ENCODE measurements at places on chromosomes 2 and 18.

GRCh38 chr2:138112536-138112935 lies 148.3 kb downstream of the HNMT start:
- DNase-seq: no peak

- DNase-seq: no peak
These were observed 638.2 kb upstream of the LRRTM1 start for GRCh38 chr2:80942766-80943165.

GRCh38 chr2:204335451-204336058 lies 209.7 kb upstream of the PARD3B start:
- no peak for DNase-seq

DNA sequence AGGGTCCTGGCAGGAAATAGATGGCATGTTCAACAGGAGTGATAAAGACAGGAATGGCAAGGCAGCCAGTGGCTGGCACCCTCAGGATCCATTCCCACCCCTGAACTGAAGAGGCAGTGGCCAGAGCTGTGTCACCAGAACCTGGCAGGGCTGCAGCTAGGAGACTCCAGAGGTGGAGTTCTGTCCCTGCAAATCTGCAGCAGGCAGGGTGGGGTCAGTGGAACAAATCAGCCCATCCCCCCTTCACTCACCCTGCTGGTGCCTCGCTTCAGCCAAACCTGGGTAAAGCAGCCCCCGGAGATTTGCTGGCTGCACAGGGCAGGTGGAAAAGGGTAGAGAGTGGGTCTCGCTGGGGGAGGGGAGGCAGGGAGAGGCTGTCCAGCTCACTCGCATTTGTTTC lies 12.7 kb downstream of the INPP5D start:
- no peak for DNase-seq

GRCh38 chr2:235850771-235851551 lies 317.2 kb downstream of the GBX2 start:
- no peak for DNase-seq

- no peak for DNase-seq
These were observed 247.0 kb downstream of the AGAP1 start for GRCh38 chr2:235740821-235741220.

DNA sequence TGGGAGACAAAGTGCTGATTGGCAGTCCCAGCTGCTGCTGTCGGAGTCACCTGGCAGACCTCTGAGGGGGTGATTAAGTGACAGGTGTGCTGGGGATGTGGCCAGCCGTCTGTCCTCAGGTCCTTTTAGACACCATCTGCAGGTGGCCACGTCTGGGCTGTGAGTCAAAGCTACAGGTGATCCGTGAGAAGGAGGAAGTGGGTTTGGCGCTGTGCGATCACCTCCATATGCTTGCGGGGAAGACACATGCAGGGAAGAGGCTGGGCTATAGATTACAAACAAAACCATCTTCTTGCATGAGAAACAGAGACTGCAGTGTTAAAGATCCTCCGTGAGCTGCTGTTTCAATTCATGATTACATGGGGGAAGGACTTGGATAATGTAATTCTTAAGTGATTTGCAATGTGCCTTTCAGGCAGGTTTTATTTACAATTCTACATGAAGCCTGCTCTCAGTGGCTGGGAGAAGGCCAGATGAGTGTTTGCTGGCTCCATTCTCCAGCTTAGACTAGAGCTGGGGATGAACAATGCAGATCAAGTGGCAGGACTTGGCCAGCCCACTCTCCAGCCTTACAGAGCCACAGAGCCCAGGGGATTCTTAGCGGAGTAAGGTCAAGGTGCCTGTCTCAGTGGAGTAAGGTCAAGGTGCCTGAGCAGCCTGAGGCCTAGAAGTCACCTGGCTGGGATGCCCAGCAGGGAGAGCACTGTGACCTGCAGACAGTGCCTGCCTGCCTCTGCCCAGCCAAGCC lies 87.8 kb downstream of the LYPD1 start:
- DNase-seq: no peak

DNA sequence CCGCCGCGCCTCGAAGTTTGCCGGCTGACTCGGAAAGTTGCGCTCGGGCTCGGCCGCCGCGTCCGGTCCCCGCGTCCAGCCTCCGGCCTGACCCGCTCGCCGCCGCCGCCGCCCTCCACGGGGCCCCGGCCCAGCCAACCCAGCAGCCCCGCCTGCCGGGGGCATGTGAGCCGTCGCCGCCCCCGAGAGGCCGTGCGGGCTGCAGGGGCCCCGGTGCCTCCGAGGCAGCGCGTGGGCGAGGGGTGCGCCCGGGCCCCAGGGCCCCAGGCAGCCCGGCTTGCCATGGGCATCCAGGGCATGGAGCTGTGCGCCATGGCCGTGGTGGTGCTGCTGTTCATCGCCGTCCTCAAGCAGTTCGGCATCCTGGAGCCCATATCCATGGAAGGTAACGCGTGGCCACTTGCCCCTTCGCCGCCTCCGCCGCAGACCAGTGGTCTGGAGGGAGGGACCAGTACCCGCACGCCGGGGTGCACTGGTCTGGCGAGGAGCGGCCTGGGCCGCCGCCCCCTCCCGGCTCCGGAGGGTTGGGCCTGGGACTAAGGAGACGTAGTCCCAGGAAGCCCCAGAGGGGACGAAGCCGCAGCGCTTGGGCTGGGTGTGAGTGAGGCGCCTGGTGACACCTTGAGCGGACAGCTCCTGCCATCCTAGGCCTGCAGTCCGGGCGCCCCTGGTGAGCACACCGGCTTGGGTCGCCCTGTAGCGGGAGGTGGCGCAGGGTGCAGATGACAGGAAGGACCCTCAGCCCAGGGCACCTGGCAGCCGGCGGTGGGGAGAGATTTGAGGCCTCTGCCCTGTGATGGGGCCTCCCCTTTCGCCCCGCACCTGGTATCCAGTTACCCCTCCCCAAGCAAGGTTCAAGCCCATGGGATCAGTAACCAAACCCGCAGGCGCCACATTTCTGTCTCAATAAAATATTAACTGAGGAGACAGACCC lies 49.9 kb downstream of the KCNIP3 start:
- no peak for DNase-seq

DNA sequence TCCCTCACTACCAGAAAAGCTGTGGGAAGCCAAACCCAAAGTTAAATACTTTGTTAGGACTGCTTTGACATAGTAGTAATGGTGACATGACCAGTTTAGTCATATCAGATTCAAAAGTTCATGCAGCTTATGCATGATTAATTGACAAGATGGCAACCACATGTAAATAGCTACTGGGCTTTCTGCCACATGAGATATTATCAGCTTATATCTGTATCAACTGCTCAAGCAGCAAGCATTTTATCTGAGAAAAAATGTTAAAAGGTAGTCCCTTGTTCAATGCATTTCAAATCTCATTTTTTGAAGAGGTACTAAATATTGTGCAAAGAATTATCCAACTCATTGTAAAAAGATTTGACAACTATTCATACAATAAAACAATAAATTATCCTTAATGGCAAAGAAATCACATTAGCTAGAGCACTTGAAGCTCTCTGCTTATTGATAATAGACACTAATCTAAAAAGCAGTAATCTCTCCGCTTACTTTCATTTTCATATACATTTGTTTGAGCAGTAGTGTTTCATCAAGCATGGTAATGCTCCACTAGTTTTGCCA lies 993.6 kb upstream of the NXPH2 start:
- DNase-seq: no peak

- no peak for DNase-seq
These were observed 36.8 kb upstream of the ERCC3 start for GRCh38 chr2:127330753-127331152.

DNA sequence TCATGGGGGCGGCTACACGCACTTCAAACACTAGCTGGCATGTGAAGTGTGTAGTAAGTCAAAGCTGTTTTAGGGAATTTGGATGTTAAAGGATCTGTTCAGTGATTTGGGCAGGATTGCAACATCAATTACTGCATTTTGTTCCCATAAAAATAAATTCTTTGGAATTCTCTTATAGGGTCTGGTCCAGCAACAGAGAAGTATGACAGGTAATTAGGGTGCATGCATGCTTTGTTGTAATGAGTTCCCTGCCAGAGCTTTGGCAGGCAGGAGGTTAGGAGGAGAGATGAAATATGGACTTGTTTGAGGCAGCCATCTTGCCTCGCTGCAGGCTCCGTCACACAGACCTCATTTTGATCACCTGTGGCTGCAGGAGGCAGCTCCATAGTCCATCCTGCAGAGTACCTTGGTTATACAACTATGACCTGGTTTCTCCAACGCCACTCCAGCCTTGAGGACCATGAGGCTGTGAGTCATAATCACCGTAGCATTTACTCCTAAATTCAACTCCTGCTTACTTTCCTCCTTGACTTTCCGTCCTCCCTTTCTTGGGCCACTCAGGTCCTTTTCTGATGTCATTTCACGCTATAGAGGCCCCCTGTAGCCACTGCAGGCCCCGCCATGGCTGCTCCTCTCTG lies 26.5 kb upstream of the EML4 start:
- DNase-seq: no peak

DNA sequence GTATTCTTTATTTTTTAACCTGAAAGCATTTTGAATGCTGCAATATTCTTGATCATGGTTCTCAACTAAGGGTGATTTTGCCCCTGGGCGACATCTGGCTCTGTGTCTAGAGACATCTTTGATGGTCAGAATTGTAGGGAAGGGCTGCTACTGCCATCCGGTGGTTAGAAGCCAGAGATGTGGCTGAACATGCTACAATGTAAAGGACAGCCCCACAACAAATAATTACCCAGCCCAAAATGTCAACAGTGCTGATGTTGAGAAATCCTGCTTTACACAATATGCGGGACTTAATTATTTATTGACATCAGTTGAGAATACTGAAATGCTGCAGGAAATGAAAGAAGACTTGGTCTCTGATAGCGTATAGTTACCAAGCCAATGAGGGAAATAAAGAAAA lies 37.5 kb upstream of the SERPINB2 start:
- peak; percentile 15 for DNase-seq

GRCh38 chr18:58088691-58089065 lies 44.7 kb downstream of the NEDD4L start:
- DNase-seq: no peak

- DNase-seq: no peak
These were observed 83.4 kb upstream of the B3GNT7 start for GRCh38 chr2:231312066-231312465.

DNA sequence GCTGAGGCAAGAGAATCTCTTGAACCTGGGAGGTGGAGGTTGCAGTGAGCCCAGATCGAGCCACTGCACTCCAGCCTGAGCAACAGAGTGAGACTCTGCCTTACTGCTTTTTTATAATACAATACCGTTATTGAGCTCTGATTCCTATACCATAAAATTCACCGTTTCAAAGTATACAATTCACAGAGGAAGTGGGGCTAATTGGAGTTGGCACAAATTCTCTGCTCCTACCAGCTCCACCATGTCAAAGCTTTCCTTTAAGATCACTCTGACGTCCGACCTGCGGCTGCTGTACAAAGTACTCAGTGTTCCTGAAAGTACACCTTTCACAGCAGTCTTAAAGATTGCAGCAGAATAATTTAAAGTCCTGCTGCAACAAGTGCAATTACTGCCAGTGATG lies 29.6 kb upstream of the CYBRD1 start:
- no peak for DNase-seq

GRCh38 chr2:217090024-217090473 lies 230.2 kb upstream of the TNP1 start:
- DNase-seq: no peak

DNA sequence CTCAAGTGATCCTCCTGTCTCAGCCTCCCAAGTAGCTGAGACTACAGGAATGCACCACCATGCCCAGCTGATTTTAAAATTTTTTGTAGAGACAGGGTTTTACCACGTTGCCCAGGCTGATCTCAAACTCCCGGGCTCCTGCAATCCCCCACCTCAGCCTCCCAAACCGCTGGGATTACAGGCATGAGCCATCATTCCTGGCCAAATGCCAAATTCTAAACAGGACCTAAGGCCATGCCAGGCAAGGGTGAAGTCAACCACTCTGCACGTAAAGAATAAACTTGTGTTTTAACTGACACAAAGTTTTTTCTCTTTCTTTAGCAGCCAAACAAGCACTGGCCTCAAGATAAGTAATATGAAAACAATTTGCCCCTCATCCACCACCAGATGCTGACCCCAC lies 37.4 kb upstream of the SATB2 start:
- no peak for DNase-seq

DNA sequence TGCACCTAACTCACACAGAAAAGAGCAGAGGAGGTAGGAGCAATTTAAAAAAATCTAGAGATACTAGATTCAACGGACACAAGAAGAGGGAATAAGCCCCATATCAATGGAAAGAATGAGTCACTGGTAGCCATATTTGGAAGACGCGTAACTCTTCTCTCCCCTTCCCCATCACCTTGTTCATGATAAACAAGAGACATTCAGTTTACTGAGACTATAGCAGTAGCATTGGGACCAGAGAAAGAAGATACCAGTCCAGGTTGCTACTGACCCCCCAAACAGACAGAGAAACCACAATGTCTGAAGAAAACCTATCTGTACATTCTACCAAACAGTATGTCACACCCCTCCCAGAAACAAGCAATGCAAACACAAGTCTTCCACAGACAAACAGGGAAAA lies 81.1 kb downstream of the SLC66A3 start:
- no peak for DNase-seq

DNA sequence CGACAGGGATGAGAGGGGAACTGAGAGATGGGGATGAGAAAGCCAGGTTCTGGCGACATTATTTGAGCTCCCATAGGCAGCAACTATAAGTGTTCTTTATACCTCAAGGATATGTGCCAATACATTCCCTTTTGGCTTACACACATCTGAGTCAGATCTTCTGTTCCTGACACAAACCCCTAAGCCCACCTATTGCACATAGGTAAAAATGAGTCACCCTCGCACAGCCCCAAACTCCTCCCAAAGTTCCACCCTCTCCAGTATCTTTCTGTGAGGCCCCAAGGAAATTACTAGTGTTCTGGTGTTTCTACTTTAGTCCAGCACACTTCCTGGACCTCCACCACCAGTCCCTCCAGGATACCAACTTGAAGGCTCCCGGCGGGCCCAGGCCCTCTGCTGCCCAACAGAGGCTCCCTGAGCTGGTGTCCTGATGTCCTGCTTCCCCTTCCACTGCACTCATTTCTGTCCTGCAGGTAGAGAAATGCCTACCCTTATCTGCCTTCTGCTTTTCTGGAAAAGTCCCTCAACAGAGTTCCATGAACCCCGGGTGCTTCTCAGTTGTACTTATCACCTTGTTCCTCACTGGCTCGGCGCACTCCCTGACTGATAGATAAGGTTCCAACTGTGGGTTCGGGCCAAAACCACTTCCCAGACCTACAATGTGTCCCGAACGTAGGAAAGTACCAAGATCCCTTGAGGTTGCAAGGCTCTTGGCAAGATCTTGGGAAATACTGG lies 125.5 kb downstream of the EN1 start:
- DNase-seq: no peak

GRCh38 chr18:11981543-11982366 lies 448 bp downstream of the IMPA2 start:
- DNase-seq: no peak

GRCh38 chr2:2181493-2181892 lies 149.6 kb downstream of the MYT1L start:
- DNase-seq: no peak

- no peak for DNase-seq
These were observed 10.3 kb upstream of the PAPOLG start for GRCh38 chr2:60745761-60746160.

- no peak for DNase-seq
These were observed 59.5 kb downstream of the DIPK1C start for GRCh38 chr18:74397572-74397971.

DNA sequence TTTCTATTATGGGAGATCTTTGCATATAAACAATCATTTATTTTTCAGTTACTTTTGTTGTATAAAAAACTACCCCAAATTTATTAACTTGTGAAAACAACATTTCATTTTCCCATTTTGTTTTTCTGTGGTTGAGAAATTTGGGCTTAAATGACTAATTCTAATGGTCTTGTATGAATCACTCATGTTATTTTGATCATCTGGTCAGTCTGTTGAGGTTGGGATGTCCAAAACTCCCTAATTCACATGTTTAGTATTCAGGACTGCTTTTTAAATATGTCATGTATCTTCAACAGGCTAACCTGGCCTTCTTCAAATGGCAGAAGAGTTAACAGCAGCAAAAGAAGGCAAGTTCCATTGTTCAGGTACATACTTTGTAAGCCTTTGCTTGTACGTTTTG lies 788.1 kb downstream of the TRIB2 start:
- DNase-seq: no peak
